Bone marrow (tissue), 2 donors: ENCODE measurements at places on chromosomes 7 and 10.

DNA sequence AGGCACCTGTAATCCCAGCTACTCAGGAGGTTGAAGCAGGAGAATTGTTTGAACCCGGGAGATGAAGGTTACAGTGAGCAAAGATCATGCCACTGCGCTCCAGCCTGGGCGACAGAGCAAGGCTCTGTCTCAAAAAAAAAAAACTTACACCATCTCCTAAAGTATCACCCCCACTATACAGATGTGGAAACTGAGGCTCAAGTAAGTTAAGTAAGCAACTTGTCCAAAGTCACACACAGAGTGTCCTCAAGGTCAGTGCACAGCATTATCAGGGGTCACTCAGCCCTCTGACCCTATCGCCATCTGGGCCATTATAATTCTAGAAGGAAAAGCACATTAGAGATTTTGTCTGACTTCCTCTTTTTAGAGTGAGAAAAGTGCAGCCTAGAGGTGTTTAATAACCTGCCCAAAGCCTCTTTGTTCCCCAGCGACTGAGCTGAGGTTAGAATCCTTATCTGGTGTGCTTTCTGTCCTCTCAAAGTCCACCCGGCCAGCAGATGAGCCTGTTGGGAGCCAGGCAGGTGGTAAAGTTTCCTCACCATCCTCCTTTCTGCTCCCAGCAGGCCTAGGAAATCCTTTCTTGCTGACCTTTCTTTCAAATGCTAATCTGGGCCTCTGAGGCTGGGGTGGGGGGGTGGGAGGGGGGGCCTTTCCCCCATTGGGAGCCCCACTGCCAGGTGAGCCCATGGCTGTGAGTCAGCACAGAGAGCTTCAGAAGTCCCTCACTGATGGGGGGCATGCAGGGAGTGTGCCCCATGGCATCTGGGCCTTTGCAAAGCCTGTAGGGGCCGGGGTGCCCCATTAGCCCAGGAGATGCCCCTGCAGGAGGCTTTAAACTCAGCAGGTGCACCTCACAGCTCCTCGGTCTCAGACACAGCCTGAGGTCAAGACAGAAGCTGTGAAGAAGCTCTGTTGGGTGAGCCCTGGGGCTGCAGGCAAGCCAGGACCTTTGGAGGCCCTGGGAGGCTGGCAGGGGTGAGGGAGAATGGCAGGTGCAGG lies 12.0 kb upstream of the KCNMA1 start:
- DNase-seq = no peak

DNA sequence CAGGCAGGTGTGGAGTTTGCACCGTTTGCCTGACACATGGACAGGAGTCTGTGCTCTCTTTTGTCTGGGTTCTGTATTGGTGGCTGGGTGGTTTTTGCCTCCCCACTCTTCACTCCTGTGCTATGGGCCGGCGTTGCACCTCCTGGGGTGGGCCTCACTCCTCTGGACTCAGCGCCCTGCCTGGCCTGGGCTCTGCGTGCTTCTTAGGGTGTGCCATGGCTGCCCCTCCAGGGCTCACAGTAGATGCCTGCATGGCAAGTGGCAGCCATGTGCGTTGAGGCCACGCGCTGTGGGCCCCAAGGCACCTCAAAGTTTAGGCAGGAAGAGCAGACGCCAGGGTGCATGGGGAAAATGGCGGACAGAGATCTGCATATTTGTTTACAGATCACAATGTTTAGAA lies 319.8 kb downstream of the ADARB2 start:
- no peak for DNase-seq

DNA sequence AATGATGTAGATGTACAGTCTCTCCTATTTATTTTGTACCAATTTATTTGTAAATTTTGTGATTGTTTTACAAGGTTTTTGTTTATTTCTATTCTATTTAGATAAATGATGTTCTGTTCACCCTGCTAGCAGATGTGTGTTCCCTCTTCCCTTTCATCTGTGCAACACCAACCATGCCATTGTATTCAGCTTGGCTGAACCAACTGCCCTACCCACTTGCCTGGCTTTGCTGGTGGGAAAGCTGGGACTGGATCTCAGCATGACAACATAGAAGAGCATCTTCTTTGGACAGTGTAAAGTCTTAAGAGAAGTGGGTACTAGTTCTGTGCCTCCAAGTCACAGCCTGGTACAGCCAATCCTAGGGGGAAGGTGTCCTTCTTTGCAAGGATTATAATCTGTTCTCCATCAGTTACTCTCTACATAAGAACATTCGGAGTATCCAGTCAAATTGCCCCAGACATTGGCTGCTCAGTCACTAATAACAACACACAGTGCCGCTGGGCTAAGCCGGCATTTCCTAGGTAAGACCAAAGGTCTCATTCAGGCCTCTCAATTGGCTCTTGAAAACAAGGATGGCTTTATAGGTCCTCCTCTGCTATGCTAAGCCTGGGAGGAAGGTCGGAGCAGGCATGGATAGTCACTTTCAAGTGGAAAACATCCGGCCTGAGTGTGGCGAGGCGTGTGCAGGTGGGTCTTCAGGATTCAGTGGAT lies 109.7 kb downstream of the NT5C2 start:
- DNase-seq = no peak

- DNase-seq = no peak
Observed at GRCh38 chr10:95290461-95291364, at the start of gene PDLIM1. Gene PDLIM1, minus strand, starts transcription at chr10:95291003. Its CDS starts 88 bp downstream, at chr10:95290915.
